NCI-H1694 treated with DMSO at 0.1 percent for 48 hours (cell line): ENCODE measurements at places on chromosomes 11 and 22.

DNA sequence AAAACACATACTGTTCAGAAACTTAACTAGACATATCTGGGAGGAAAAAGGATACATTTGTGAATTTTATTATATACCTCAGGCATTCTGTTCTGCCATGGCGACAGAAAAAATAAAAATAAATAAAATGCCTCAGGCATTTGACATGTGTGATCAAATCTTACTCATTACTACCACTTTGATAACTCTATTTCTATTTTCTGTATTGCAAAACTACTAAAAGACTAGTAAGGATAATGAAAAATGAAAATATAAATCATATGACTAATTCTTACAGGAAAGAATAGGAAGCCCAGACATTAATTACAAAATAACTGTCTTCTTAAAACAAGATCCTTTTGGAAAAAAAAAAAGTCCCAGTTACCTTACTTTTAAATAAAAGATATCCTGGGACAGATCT is 5.3 kb downstream of the PICALM start:
- no peak for DNase-seq

DNA sequence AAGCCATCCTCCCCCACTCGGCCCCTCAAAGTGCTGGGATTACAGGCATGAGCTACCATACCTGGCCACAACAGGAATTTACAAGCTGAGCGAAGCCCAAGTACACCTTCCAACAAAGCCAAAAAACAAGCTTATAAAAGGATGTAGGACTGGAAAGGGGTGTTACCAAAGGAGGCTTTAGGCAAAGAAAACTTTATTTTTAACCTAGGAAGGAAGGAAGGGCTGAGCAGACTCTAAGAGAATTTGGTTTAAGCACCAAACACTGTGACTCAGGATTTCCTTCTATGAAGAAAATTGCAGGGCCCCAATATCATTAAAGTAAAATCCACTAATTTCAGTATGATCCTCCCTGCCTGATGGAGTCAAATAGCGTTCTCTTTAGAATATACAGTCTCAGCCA is 12.1 kb downstream of the DENND5A start:
- DNase-seq, result no peak

DNA sequence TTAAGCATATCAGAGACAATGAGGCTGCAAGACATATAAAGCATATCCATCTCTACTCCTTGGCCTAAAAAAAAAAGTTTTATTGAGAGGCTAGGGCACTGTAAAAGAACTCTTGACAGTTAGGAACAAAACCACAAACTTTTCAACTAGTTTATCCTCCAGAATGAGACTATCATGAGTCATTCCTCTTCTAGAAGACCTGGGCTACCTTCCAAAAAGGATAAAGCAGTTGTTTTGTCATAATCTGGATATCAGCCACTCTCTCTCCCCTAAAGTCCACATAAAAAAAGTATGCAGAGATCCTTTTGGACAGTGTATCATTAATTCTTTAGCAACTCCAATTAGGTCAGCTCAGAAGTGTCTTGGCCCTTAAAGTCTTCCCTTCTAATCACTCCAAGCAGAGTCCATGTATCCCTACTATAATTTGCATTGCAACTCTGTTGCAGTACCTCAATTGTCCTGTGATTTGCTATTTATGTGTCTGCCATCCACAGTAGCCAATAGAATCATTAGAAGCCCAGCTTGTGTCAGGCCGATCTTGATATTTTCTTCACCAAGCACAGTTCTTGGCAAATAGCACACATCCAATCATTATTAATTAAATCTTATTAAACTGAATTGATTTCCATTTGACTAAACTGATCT is 10.4 kb downstream of the OR51T1 start:
- DNase-seq, result no peak

- DNase-seq, result peak; percentile 32
Observed at GRCh38 chr11:72238040-72238450, 5.9 kb downstream of the PHOX2A start.

DNA sequence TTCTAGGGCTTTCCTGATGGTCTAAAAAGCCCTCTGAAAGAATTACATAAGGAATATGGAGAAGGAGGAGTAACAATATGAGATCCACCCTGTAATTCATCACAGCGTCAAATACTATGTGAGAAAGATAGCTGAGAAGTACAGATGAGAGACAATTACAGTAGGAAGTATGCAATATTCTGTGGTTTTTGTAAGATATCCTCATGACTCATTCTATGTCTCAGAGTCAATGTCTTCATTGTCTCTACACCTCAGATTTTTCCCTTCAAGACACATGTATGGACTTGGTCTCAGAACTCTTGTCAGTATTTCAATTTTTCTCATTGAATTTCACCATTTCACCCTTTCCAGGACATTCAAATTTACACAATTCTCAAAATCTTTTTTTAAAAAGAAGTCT is 343.3 kb upstream of the CTSC start:
- no peak for DNase-seq
